ENCODE measurements at places on chromosomes 12 and 14.

GRCh38 chr14:55571125-55571889 lies 8.7 kb upstream of the KTN1 start:
- no peak for DNase-seq

- DNase-seq = no peak
Measured at GRCh38 chr12:50132505-50133135, 20.6 kb downstream of the COX14 start.

DNA sequence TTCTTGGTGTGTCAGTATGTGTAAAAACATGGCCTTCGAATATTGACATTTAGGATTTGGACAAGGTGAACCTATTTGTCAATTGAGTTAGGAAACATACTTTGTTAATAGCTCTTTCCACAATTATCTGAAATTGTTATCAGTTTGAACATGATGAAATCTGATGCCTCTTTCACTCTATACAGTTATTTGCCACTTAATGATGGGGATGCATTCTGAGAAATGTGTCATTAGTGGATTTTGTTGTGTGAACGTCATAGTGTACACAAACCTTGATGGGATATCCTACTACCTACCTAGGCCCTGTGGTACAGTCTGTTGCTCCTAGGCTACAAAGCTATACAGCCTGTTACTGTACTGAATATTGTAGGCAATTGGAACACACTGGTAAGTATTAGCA lies 4.8 kb downstream of the TULP3 start:
- no peak for DNase-seq

- DNase-seq = peak; percentile 43
Measured at GRCh38 chr12:52534482-52534881, 14.3 kb upstream of the KRT5 start.

- no peak for DNase-seq
Measured at GRCh38 chr14:98229656-98230366, 1042.2 kb downstream of the BCL11B start.

DNA sequence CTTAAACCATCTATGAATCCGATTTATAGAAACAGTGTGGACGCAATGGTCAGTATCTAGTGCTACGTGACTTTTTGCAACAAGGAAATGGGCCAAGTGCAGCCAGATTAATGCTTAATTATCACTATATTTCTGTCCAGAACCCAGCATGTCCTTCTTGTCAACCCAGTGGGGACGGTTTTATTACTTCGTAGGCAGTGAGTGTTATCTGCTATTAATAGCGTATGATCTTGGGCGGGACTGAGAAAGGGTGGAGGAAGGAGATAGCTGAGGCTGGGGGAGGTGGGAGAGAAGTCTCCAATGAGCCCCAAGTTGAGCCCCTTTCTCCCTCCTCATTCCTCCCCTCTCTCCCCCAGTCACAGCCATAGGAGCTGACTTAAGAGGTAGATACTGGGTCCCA lies 59.7 kb upstream of the FAM222A start:
- no peak for DNase-seq

- DNase-seq = no peak
Measured at GRCh38 chr14:77212097-77212870, 30.7 kb downstream of the TMEM63C start.

DNA sequence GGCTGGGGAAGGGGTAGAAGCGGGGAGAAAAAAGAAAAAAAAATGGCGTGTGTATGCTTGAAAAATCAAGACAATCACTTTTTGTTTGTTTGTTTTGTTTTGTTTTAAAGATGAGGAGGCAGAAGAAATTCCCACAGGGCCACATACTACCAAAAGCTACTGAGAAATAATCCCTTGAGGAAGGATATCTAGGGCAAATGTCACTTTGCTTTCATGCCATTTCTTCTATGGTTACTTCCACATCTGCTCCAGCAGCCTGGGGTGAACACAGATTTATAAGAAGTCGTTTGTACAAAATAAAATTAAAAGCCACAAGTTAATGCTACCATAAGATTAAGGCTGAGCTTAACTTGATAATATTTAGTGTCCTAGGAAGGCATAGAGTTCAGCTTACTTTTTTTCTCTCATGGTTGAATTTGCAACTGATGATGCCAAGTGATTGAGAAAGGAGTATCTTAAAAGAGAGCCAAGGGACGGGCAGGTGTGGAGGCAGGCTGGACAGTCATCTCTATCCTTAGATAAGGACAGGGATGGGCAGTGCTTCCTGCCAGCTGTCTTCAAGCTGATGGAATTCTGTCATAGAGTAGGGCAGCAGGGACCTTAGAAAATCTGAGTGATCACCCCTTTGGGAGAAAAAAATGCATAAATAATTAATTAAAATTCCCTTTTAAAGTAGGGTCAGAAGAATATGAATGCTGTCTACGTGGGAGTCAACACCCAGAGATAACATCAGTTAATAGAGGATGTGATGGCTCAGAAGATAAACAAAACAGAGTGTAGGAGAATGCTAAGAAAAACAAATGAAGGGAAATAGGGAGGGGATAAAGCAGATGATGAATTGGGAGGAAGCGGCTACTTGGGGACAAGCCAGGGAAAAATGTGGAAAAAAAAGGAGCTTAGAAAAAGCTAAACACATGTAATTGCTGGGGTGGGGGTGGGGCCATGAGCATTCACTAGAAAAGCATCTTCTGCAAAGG lies 57.1 kb downstream of the DYRK2 start:
- DNase-seq = no peak

DNA sequence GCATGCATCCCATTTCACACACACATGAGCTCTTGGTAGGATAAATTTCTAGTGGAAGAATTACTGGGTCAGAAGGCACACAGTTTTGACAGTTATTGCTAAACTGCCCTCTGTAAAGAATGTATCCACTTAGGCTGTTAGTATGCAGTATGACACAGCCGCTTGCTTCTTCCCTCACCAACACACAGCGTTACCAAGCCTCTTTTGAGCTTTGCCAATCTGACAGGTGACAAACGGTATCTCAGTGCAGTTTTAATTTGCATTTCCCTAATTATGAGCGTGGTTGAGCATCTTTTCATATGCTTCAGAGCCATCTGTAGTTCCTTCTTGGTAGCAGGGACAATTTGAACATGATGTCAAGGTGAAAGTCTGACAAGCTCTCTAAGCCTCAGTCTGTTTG lies 42.9 kb downstream of the HRK start:
- DNase-seq = no peak

- DNase-seq = no peak
Measured at GRCh38 chr14:67668559-67668958, 5.9 kb downstream of the VTI1B start.

DNA sequence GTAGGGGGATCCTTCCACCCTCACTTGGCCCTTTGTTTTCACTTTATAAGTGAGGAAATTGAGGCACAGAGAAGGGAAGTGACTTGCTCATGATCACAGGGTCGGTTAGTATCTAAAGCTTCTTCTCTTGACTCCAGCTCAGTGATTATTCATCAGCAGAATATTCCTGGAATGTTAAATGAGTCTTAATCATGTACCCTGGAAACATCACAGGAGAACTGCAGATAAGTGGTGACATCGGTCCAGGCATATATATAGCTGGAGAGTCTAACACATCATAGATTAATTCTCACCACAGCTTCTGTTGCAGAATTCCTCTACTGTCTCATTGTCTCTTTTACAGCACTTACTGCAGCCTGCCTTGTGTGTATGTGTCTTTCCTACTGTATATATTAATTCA lies 69.9 kb downstream of the PAH start:
- DNase-seq = no peak

GRCh38 chr12:132492522-132492921 lies 2.6 kb downstream of the FBRSL1 start:
- DNase-seq = no peak

DNA sequence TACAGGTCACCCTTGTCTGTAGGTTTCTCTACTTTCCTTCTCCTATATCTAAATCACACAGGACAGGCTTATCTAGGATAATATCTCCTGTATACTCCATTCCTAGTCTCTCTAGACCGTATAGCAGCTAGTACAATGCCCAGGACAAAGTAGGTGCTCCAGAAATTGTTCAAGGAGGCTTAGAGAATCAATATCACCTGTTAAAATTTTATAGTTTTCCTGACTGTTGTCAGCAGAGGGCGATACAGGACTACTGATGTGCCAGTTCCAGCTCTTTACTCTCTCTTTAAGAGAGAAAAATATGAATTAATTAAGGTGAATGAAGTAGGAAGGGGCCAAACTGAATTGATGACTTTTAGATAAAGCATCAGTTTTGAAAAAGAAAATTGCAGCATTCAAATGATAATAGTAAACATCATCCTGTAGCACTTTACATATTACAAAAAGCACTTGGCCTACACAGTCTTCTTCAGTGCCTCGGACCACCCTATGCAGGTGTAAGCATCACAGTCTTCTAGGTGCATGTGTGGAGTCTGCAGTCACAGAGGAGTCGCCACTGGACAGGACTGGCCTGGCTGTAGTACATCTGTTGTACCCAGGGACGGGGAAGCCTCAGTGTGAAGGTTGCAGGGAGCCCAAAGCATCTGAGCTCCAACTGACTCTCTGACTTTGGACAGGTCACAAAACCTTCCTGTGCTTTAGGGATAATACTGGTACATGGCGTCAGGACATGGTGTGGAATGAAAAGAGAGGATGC lies 61.9 kb upstream of the MAX start:
- peak; percentile 56 for DNase-seq

DNA sequence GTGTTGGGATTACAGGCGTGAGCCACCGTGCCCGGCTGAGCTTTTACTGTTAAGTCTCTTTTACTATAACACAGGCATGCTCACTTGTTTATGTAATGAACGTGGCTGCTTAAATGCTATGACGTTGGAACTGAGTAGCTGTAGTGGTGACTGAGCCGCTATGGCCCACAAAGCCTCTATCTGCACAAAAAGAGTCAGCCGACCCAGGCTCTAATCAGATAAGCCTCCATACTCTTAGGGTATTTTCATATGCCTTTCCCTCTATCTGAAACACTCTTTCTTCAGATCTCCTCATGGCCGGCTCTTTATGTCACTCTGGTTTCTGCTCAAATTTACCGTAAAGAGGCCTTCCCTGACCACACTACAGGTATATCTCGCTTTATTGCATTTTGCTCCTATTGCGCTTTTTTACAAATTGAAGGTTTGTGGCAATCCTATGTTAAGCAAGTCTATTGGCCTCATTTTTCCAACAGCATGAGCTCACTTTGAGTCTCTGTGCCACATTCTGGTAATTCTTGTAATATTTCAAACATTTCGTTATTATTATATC lies 8.0 kb downstream of the SLC2A14 start:
- no peak for DNase-seq

- no peak for DNase-seq
Measured at GRCh38 chr12:77122236-77122635, 56.9 kb upstream of the E2F7 start.

GRCh38 chr12:21502164-21502496 lies 541 bp downstream of the GOLT1B start:
- peak; percentile 54 for DNase-seq

DNA sequence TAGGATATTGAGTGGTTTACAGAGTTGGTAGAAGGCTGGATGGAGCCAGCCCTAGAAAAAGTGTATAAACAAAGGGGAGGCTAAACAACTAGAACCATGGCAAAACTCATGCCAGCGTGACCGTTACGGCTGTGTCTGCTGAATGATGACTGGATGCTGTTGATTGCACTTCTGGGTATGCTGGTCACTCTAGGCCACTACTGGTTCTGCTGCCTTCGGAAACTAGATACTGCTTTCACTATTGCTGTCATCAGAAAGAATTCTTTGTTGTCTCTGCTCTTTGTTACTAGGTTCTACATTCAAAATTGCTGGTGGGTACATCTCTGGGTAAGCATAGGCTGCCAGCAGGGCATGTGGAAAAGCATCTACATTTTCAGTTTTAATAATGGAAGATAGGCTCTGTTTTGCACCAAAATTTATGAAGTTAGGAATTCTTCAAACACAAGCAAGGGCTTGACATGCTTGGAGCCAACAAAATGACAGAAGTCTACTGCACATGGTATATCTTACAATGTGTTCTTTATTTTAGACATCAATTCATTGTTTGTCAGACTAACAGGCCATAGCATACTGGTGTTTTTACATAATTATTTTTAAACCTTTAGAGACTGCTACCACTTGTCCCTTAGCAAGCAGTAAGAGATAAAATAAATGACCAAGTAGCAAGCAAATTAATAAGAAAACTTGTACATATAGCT lies 15.4 kb downstream of the MON2 start:
- DNase-seq = no peak

DNA sequence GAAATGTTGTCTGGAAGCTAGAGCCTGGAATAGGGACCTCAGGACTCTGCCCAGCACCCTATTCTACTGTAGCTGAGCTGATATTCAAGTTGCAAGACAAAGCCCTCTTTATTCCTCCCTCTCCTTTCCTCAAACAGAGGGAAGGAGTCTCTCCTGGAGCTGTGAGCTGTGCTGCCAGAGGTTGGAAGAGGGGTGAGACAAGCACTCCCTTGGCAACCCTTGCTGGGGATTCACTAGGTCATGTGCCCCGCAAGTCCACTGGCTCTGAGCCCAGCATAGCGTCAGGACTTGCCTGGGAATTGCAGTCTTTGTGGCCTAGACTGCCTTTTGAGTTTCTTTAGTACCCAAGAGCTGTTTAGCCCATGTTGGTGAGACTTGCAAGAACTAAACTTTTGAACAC lies 11.4 kb upstream of the ASCL1 start:
- DNase-seq = no peak

- no peak for DNase-seq
Measured at GRCh38 chr12:73906757-73907156, 630.9 kb upstream of the ATXN7L3B start.

DNA sequence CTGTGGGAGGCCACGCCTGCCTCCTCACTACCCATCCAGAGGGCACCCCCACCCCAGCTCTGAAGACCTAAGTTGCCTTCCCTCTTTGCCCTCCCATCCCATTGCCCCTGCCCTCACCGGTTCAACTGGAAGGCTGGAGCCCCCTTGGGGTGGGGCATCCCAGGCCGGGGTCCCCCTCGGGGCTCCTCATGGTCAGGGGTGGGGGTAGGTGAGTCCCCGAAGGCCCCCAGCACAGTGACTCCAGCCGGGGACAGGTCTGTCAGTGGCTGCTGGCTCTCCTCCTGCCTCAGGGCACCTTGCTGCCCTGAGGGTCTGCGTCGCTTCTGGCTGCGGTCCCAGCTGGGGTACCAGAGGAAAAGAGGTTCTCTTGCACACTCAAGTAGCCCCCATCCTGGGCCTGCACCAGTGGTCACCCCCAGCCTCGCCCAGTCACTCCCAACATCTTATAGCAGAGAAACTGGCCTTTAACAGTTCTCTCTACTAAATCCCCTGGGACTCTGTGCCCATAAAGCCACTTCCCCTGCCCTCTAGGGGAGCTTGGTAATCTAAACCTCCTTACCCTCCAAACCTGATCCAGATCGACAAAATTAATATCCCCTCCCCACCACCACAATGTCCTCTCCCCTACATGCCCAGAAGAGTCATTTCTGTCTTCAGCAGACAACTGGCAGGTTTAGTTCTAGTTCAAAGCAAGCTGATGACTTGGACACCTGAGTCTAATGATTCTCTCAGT lies 5.1 kb downstream of the PIANP start:
- DNase-seq = no peak

DNA sequence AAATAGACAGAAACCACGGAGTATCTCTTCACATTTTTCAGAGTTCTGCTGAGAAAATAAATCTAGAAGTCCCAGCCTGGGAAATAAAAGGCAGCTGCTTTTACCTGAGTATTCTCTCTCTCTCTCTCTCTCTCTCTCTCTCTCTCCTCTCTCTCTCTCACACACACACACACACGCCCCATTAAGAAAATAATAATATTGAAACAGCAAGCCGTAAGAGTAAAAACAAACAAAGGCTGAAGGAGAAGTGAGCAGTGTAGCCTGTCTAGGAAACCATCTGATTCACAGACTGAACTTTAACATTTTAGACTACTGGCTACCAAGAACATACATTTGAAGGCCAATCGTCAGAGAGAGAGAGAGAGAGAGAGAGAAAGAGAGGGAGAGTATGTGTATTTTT lies 8.4 kb downstream of the PTHLH start:
- no peak for DNase-seq

- DNase-seq = no peak
Measured at GRCh38 chr14:36226164-36226563, 49.6 kb upstream of the PTCSC3 start.
